NAMALWA (cell line): ENCODE measurements at places on chromosomes 3 and 15.

GRCh38 chr3:44511238-44511566 is 33.7 kb upstream of the ZNF445 start:
- no peak for DNase-seq

DNA sequence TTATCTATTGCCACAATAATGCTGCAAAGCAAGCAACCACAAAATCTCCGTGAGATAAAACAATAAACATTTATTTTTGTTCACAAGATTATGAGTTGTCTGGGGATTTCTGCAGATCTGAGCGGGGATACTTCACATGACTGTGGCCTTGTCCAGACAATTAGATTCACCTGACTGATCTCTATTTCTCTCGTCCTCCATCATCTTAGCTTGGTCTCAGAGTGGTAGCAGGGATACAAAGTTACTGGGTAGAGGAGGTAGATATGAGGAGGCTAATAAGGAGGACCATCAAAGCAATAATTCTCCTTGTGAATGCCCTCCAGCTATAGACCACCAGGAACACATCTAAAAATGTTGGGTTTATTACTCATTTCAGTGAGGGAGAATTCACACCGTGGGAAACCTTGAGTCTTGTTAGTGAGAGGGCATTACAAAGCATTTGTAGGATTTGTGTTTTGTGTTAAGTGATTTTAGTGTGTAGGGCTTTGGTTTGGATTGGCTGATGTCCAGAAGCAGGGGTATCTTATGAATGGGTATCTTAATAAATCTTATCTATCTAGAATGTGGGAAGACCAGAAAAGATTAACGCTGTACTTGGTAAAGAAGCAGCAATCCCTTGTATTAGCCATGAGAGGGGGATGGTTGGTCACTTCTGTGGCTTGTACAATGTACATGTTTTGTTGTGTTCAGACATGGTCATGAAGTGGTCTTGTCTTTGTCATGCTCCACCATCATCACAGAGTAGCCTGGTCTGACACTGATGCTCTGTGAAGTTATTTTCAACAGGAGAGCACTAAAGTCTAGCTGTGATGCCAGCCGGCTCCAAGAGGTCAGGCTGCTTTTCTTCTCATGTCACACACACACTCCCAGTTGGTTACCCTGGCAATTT is 287.6 kb upstream of the STT3B start:
- DNase-seq = no peak

GRCh38 chr15:80773122-80773551 is 6.0 kb upstream of the CEMIP start:
- DNase-seq = no peak

DNA sequence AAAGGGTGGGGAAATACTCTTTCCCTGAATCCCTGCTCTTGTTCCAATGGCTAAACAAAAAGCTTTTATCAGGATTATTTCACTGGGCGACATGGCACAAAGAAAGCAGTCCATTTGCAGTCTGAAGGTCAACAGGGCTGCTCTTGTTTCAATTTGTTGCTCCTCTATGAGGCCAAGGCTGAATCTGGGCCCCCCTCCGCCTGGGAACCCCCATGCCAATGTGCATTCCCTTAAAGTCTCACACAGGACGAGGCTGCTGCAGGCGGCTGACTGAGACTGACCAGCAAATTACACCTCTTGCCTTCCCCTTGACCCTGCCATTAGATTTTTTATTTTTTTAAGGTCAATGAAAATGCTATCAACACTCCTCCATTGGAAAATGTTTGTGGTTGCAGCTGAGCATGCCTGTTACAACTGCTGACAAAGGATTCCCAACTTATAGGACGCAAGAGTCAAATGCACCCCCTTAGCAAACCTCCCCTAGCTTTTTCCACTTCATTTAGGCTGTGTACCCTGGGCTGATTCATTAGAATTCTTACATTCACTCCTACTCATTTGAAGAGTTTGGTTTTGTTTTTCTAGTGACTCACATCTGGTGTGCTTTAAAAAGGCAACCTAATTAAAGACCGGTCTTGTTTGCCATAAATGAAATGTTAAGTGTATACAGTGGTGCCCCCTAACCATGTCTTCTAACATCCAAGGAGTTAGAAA is 60.8 kb upstream of the ARHGEF3 start:
- no peak for DNase-seq

GRCh38 chr3:98136631-98137030 is 6.1 kb downstream of the OR5H1 start:
- DNase-seq = no peak

DNA sequence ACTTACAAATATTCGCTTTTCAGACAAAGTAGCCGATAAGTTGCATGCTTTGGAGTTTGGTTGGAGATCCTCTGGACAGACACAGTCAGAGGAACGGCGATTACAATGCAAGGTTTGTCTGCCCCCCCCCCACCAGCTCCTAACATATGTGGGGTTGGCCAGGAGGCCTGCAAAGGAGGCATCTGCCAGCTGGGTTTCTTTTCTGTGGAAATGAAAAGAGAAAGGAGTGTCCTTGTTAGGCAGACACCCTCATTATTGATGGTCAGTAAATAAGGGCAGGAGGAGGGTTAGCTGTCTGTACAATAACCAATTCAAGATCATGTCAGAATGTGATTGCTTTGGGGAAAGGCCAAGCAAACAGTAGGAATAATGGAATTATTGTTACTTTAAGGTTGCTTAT is 49.1 kb downstream of the TLNRD1 start:
- no peak for DNase-seq
